Mucosa of gallbladder (tissue), 1 donor: ENCODE measurements at places on chromosomes 12 and 14.

DNA sequence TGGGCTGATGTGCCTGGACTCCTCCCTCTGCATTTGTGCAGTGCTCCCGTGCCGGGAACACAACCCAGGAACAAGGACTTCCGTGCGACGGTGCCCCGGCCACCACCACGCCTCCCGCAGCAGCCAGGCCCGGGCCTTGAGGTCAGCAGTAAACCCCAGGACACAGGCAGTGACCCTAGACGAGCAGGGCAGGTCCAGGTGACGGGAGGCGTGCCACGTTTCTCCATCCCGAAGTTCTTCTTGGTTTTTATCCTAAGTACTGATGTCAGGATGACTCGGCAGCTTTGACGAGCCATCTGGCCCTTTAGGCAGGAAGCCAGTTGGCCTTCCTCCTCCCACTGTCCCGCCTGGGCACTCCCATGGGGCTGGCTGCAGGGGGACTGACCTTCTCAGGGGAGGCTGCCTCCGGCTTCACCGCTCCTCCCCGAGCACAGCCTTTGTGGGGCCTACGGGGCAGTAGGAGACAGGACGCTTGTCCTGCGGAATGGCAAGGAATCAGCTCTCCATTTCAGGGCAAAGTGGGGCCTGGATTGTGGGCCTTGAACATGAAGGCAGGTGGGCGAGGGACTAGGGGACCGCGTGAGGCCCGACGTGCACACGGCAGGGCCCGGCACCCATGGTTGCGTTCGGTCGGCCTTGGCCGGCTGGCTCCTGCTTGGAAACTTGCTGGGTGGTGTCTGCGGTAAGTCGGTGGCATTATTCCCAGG, 94.1 kb downstream of the FBXL14 start:
- no peak for DNase-seq

DNA sequence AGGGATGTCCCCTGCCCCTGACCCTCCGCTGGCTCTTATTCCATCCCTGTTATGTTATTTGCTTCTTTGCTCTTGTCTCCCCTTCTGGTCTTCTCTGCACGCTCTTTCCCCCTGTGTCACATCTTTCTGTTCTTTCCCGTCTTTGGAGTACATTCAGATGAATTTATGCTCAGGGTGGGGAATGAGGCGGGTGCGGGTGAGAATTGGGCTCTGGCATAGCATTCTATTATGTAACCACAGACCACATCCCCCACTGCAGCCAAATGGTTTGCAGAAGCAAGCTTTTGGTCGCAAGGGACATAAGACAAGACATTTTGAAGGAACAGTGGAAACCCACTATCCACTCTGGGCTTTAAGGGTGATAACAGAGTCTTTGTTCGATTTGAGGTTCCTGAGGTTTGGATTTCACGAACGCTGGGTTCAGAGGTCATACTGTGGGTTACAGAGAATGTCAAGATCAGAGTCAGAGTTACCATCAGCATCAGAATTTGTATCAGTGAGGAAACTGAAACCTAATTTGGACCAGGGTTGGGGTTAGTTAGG, 3.8 kb downstream of the ENDOU start:
- DNase-seq: no peak

DNA sequence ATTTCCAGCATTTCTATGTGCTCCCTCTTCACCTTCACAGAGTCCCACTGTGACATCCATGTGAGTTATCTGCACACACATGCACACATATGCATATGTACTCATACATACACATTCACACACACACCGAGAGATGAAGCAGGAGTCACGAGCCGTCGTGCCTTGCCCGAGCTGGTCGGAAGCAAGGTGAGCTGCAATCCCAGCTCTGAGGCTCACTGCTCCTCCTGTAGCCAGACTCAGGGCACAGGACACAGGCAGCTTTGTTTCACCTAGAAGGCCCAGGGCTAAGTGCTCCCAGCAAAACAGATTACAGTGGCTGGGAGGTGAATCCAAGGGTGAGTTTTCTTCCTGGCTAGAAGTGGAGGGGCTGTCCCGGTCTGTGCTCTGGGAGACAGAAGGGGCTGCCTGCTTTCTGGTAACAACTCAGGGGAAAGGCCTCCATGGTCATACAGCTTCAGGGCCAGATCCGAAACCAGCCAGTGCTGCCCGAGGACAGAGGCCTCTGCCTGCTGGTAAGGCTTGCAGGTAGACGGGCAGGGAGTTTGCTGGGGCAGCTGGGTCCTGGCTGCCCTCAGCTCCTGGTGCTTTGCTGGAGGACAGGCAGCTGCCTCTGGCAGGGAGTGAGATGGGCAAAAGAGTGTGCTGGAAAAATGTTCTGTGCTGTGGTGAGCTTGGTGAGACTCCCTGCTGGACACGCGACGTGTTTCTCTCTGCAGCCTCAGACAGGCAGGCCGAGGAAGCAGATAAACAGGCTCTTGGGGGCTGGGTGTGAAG, 123.7 kb downstream of the CRACR2A start:
- DNase-seq: no peak

- DNase-seq: no peak
Measured at GRCh38 chr14:65107200-65107599, 4.9 kb upstream of the MAX start.

- DNase-seq: no peak
Measured at GRCh38 chr12:12441429-12441807, 84.5 kb downstream of the BORCS5 start.

DNA sequence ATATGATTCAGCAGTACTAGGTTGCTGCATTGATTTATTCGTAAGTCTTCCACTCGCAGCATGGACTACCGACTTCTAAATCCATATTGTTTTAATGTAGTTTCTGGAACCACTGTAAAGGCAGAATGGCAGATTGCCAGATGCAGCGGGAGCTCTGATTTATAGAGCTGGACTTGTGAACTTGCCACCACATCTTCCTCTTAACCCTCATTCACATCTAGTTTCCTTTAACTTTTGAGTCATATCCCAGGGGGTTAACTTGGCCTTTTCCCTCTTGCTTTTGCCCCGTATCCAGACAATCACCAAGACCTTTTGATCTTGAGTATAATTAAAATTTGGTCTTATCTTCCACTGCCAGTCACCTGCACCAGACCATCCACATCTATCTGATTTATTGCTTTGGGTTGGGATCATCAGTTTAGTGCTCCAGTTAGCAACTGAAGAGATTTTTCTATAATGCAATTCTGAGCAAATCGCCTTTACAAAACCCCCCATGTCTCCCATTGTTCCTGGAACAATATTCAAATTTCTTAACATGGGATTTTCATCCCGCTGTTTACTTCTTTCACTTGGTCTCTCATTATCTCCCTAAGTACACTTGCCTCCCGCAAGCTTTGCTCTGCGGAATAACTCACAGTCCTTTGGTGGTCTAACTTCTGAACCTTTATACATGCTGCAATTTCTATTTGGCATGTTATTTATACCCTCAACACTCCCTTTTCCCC, 130.5 kb downstream of the ACSS3 start:
- DNase-seq: no peak

DNA sequence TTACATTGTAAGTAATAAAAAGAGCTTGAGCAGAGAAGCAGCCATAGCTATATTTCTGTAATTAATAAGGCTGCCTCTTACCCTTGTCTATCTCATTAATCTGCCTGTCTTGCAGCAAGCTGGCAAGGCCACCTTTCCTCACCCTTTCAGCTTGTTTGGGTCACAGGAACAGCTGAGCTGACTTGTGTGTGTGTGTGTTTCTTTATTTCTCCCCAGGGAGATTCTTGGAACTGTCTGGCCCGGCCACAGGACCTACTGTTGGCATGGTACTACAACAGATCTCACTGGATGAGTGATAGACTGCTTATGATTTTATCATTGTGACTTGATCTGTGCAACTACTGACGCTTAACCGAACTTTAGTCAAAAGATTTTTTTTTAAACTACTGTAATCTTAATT, 213.7 kb downstream of the SLC2A13 start:
- no peak for DNase-seq

DNA sequence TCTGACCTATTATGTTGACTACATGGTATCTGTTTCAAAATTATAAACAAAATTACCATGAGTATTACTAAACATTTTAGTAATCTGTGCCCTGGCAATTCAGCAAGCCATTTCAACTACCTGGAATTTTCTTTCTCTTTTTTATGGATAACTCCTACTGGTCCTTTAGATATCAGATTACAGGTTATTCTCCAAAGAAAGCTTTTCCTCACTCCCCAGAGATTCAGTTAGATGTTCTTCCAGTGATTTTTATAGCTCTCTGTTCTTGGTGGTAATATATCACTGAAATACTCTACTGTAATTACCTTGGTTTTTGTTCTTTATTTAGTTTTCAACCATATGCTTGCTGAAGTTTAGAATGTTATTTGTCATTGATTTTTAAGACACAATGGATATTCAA, 930.2 kb upstream of the FOXG1 start:
- DNase-seq: no peak

DNA sequence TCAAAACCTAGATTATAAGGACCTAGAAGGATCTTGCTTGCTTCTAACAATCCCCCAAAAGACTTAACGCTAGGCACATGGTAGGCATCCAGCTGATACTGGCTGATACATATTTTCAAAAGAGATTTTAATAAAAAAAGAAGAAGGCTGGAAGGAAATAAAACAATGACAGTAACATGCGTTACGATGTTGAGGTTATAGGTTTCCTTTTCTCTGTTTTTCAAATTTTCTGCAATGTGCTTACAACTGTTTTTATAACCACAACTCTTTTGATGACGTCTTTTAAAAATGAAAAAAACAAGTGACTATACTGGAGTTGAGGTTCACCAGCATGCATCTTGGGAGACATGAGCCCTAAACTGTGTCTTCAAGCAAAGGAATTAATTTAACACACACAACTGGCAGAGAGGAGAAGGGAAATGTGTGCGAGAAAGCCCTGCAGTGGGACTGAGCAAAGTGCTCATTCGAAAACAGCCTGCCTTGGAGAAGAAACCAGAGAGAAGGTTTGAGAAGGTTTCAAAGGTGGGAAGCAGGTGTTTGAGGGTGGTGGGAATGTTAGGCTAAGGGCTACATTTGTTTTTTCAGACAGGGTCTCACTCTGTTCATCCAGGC, 80.4 kb downstream of the DUSP16 start:
- no peak for DNase-seq

- no peak for DNase-seq
Measured at GRCh38 chr14:89899917-89900663, 54.4 kb downstream of the EFCAB11 start.

DNA sequence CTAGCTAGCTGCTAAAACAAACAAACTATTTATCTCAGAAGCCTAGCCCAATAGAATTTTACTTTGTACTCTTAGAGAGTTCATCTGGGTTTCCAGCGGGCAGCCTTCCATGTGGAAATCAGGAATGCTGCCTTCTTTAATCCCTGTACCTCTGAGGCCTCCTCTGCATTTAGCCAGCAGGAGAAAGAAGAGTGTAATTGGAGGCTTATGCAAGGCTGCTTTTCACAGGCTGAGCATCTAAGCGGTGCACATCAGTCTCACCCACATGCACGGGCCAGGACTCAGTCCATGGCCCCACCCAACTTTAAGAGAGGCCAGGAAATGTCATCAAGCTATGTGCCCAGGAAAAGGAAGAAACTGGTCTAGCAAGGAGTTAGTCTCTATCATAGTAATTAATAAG, 14.0 kb upstream of the PTGDR start:
- no peak for DNase-seq
